ENCODE measurements at places on chromosomes 7 and 10.
A peak's percentile ranks its signal among the peaks of the same experiment; 100 is the strongest.

GRCh38 chr10:124641282-124642087 is 102.7 kb downstream of the FAM53B start:
- H3K27me3 ChIP-seq: no peaks in the 10 kb centered on the region
- H3K4me1 ChIP-seq: peaks cover 70% of the 10 kb centered on the region
- no peaks in the 10 kb centered on the region for H3K36me3 ChIP-seq
- no peak for DNase-seq
- peak overlapping the region; percentile 80 for H3K27ac ChIP-seq

GRCh38 chr10:4661511-4662255 is 164.3 kb upstream of the AKR1E2 start:
- H3K36me3 ChIP-seq: no peaks in the 10 kb centered on the region
- H3K4me1 ChIP-seq: peaks cover 5% of the 10 kb centered on the region
- H3K4me3 ChIP-seq: no peak overlapping the region
- DNase-seq: no peak

DNA sequence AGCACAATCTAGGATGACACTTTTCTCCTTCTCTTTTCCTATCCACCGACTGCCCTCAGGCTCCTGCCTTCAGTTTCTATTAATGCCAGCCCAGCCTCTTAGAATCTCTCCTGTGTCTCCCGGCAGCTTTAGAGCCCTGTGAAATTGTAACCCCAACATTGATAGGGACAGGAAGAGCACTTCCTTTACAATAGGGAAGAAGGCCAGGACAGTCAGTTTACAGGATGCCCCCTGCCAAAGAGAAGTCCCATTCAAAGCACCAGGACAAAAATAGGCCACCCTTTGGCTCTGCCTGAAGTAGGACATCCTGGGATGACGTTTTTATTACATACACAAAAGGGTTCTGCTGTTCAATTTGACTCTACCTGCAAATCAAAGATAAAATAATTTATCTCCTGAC is 64.7 kb upstream of the ANK3 start:
- no peak overlapping the region for H3K4me3 ChIP-seq
- H3K27ac ChIP-seq: no peak overlapping the region
- H3K36me3 ChIP-seq: no peaks in the 10 kb centered on the region
- no peaks in the 10 kb centered on the region for H3K27me3 ChIP-seq
- no peaks in the 10 kb centered on the region for H3K4me1 ChIP-seq
- no peak for DNase-seq

DNA sequence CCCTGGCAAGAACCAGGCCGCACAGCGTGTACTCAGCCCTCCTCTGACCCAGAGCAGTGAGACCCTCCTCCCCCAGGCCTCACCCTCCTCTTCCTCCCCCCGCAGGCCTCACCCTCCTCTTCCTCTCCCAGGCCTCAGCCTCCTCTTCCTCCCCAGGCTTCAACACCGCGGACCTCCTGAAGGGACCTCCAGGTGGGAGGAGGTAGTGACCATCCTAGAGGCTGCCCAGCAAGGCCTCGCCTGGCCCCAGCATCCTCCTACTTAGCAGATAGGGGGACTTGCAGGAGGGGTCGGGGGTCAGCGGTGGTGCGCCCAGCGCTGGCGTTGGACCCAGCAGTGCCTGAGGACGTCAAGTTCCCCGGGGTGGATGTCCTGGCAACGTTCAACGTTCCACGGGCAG is 270.8 kb downstream of the ELFN1 start:
- DNase-seq: no peak
- peaks cover 58% of the 10 kb centered on the region for H3K4me1 ChIP-seq
- no peaks in the 10 kb centered on the region for H3K27me3 ChIP-seq
- peak overlapping the region; percentile 77 for H3K27ac ChIP-seq
- H3K4me3 ChIP-seq: peak overlapping the region; percentile 74

DNA sequence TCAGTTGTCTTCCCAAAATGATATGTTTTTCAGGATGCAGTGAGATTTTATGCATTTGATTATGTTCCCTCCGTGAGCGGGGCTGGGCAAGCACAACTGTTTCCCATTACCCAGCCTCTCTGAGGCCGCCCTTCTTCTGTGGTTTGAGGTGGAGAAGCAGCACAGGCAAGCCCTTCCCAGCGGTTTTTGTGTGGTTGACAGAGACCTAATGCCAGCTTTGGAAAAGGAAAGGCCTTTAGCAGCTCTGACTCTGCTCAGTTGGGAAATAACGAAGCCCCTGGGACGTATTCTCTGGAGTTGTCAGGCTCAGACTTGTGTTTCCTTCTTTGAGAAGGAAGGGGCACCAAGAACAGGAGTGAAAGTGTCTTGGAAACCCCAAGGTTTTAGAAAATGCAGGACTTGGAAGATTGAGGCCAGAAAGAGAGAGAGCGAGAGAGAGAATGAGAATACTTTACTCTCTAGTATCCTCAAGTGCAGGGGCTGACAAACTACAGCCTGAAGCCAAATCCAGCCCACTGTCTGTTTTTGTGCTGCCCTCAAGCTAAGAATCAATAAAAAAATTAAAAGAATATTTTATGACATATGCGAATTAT is 20.6 kb upstream of the PDCD4 start:
- no peak for DNase-seq
- H3K36me3 ChIP-seq: no peaks in the 10 kb centered on the region
- no peaks in the 10 kb centered on the region for H3K27me3 ChIP-seq
- H3K4me1 ChIP-seq: peaks cover 70% of the 10 kb centered on the region
- peak overlapping the region; percentile 10 for H3K4me3 ChIP-seq

GRCh38 chr7:133428876-133429275 is 176.0 kb downstream of the EXOC4 start:
- no peak for DNase-seq
- H3K27ac ChIP-seq: no peak overlapping the region
- peaks cover 18% of the 10 kb centered on the region for H3K36me3 ChIP-seq
- H3K27me3 ChIP-seq: no peaks in the 10 kb centered on the region

- no peak overlapping the region for H3K27ac ChIP-seq
- peaks cover 2% of the 10 kb centered on the region for H3K4me1 ChIP-seq
- H3K36me3 ChIP-seq: no peaks in the 10 kb centered on the region
- no peaks in the 10 kb centered on the region for H3K27me3 ChIP-seq
- no peak for DNase-seq
- H3K4me3 ChIP-seq: no peak overlapping the region
These were observed 370.1 kb upstream of the GALNT17 start for GRCh38 chr7:70761711-70762328.

GRCh38 chr7:129889133-129889844 is 63.5 kb downstream of the UBE2H start:
- no peak overlapping the region for H3K4me3 ChIP-seq
- DNase-seq: no peak
- peak overlapping the region; percentile 7 for H3K27ac ChIP-seq
- no peaks in the 10 kb centered on the region for H3K27me3 ChIP-seq
- peaks cover 2% of the 10 kb centered on the region for H3K4me1 ChIP-seq

DNA sequence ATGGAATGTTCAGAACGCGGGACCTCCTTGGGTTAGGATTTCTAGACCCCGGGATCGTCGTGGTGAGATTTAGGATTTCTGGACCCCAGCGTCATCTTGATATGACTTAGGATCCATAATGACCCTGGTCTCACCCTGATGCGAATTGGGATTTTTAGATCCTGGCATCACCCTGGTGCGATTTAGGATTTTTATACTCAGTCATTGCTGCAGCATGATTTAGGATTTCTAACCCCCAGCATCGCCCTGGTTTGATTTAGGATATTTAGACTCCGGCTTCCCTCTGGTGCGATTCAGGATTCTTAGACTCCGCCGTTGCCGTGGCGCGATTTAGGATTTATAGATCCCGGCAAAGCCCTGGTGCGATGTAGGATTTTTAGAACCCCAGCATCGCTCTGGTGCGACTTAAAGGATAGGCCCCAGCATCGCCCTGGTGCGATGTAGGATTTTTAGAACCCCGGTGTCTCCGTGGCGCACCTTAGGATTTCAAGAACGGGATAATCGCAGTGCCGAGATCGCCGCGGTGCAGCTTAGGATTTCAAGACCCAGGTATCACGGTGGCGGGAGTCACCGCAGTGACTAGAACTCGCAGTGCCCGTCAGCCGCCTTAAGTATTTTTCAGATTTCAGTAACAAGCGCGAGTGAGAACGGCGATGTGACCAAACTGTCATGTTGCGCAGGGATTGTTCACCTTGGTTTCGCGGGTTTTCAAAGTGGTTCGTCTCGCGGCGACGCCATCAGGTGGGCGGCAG is 814 bp downstream of the MEST start:
- no peak for DNase-seq
- no peak overlapping the region for H3K27ac ChIP-seq
- peaks cover 15% of the 10 kb centered on the region for H3K4me1 ChIP-seq
- H3K36me3 ChIP-seq: peaks cover 5% of the 10 kb centered on the region
- H3K4me3 ChIP-seq: peak overlapping the region; percentile 46

DNA sequence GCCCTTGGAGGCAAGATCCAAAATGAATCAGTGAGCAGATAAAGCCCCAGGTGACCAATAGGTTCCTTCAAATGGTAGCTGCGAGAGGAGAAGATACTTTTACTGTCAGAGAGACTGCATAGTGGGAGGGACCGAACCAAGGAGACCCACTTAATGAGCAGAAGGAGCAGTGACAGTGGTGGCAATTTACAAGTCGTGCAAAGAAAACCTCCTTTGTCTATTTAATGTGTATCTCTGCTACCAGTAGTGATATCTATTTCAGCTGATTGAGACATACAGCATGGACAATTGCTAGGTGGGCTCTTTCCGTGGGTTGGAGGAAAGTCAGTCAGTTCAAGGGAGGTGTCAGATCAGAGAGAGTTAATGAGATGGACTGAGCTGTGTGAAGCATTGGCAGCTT is 480.4 kb downstream of the GATA3 start:
- peaks cover 14% of the 10 kb centered on the region for H3K27me3 ChIP-seq
- DNase-seq: no peak
- H3K27ac ChIP-seq: no peak overlapping the region
- H3K4me1 ChIP-seq: no peaks in the 10 kb centered on the region
- H3K4me3 ChIP-seq: no peak overlapping the region
- no peaks in the 10 kb centered on the region for H3K36me3 ChIP-seq

DNA sequence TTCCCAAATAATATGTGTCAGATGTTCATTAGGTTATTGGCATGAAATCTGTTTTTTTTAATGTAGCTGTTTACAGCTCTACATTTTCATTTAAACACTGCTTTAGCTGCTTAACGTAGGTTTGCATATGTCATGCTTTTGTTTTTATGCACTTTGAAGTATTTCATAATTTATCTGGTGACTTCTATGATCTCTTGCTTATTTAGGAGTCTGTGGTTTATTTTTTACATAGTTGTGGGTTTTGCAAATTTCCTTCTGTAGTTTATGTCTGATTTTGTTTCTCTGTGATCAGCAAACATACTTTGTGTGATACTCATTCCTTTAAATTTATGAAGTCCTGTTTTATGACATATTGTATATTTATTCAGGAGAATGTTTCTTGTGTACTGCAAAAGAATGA is 606.5 kb upstream of the PFKP start:
- no peaks in the 10 kb centered on the region for H3K4me1 ChIP-seq
- H3K27ac ChIP-seq: no peak overlapping the region
- no peak for DNase-seq
- H3K27me3 ChIP-seq: peaks cover 7% of the 10 kb centered on the region
- no peak overlapping the region for H3K4me3 ChIP-seq
- H3K36me3 ChIP-seq: no peaks in the 10 kb centered on the region

DNA sequence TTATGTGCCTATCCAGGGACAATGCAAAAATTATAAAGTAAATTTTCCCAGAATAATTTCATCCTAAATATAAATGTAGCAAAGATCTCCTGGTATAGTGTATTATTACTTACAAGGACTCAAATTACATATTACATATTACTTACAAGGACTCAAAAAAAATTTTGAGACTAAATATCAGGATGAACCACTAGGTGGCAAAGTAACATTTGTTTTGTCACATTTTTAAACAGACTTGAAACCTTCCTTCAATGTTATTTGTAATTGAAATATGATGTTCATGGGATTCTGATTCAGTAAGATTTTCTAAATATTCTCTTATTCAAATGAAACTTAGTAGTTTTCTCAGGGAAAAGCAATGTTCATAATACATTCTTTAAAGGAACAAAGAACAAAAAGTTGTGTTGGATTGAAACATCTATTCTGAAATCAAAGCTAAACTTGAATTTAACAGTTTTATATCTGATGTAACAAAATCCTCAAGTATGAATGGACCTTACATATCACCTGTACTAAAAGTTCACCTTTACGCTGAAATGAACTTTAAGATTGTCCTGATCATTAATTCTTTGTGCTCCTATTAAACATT is 74.3 kb upstream of the GNAI1 start:
- DNase-seq: no peak
- no peaks in the 10 kb centered on the region for H3K4me1 ChIP-seq
- H3K36me3 ChIP-seq: no peaks in the 10 kb centered on the region
- H3K4me3 ChIP-seq: no peak overlapping the region

DNA sequence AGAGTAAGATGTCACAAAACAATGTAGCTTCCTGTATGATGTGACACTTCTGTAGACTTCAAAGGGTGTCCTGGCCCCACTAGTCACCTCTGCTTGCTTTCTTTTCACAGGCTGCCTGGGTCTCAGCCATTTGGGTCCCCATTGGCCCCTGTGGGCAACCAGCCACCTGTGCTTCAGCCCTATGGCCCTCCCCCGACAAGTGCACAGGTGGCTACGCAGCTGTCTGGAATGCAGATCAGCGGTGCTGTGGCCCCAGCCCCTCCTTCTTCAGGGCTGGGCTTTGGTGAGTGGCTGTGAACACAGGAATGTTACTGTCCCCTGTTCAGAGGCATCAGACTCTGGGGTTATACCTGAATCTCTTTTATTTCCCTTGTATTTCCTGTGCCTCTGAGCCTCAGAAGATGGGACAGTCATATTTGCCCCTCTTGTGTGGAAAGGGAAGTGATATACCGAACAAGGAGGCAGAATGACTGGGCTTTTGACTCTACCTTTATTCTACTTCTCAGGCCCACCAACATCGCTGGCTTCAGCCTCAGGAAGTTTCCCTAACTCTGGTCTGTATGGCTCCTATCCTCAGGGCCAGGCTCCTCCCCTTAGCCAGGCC is 15.4 kb downstream of the SEC24C start:
- H3K4me3 ChIP-seq: no peak overlapping the region
- peaks cover 51% of the 10 kb centered on the region for H3K36me3 ChIP-seq
- no peak for DNase-seq

- H3K27me3 ChIP-seq: peaks cover 10% of the 10 kb centered on the region
- no peak for DNase-seq
- H3K4me3 ChIP-seq: no peak overlapping the region
- no peaks in the 10 kb centered on the region for H3K4me1 ChIP-seq
- no peaks in the 10 kb centered on the region for H3K36me3 ChIP-seq
- no peak overlapping the region for H3K27ac ChIP-seq
These were observed 41.6 kb upstream of the MINDY3 start for GRCh38 chr10:15901889-15902288.

DNA sequence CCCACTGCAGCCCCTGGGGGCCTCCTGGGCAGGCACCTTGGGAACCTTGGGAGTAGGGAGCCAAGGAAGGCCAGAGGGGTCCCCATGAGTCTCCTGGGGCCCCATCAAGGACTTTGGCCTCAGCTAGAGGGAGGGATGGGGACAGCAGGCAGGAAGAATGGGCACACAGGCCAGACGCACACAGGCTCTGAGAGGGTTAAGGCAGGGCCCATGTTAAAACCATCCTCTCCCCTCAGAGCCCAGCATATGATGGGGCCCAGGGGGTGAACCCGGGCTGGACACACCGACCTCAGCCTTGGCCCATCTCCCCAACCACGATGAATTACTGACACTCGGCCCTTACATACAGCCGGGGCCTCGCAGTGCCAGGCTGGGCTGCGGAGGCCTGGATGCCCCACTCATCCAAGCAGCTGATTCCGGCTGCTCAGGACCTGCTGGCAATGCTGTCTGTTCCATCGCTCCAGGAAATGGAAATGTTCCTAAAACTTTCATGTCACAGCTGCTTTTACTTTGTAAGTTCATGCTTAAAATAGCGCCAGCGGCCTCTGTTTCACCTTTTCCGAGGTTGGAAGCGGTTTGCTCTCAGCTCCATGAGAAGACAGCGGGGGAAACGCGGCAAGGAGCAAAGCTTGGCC is 17.3 kb upstream of the INPP5A start:
- H3K27ac ChIP-seq: no peak overlapping the region
- H3K4me1 ChIP-seq: peaks cover 5% of the 10 kb centered on the region
- peaks cover 6% of the 10 kb centered on the region for H3K27me3 ChIP-seq
- no peak for DNase-seq
